ENCODE measurements at places on chromosomes 5 and 9.
A peak's percentile ranks its signal among the peaks of the same experiment; 100 is the strongest.

GRCh38 chr9:138003485-138004190 lies 126.1 kb downstream of the CACNA1B start:
- H3K4me3 ChIP-seq = no peak overlapping the region
- DNase-seq = no peak
- H3K4me1 ChIP-seq = no peaks in the 10 kb centered on the region
- H3K27ac ChIP-seq = no peak overlapping the region

- H3K4me1 ChIP-seq = peaks cover 45% of the 10 kb centered on the region
- H3K4me3 ChIP-seq = no peak overlapping the region
Observed at GRCh38 chr5:34676416-34676815, 20.3 kb downstream of the RAI14 start.

DNA sequence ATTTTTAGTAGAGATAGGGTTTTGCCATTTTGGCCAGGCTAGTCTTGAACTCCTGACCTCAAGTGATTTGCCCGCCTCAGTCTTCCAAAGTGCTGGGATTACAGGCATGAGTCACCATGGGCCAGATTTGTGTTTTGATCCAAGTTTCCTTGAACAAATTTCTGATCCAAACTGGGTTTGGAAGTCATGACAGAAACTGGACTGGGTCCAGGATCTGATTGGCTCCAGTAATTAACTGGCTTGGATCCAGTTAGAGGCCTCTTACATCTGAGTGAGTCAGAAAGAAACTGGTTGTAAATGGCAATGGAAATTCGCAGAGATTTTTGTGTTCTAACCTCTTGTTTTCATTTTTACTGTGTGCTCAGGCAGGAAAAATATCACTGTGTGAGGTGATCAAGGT lies 141.6 kb downstream of the SLC25A46 start:
- H3K36me3 ChIP-seq = no peaks in the 10 kb centered on the region
- DNase-seq = no peak
- H3K4me3 ChIP-seq = no peak overlapping the region
- H3K4me1 ChIP-seq = no peaks in the 10 kb centered on the region
- H3K27ac ChIP-seq = no peak overlapping the region

DNA sequence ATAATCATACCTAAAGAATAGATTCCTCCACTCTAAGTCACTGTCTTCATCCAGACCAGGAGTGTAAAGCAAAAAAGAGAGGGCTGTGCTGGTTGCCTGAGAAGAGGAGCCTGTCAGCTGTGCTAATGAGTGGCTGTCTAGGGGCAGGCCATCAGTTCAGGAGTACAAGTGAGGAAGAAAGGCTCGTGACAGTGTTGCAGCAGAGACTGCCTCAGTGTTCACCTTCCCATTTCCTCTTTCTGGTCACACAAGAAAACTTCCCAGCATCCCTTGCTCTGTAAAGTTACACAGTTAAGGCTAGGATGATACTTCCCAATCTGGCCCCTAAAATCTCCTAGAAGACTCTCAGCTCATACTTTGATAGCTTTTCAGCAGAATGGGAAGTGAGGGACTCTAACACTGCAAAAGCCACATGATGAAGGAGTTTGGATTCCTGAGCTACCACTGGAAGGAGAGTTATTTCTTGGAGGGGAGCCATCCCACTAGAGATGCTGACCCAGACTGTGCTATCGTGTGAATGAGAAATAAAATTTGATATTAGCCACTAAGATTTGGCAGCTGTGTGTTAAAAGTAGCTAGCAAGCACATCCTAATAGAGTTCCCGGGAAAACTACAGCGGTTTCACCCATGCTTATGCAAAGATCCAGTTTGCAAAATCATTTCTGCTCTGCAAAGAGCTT lies 67.1 kb downstream of the ADAMTS12 start:
- no peaks in the 10 kb centered on the region for H3K4me1 ChIP-seq
- peak overlapping the region; percentile 12 for H3K27ac ChIP-seq
- no peak overlapping the region for H3K4me3 ChIP-seq
- no peaks in the 10 kb centered on the region for H3K36me3 ChIP-seq
